ENCODE measurements at places on chromosomes 2 and 18. TPM values are rescaled to one million over a fixed set of nuclear protein-coding genes. Genes with fewer than 3 reads are reported as not detected.

The REG3G gene
- total RNA-seq, result not detected

The COLEC12 gene
- total RNA-seq, result 0.05 TPM

The SNED1 gene
- total RNA-seq, result 44.7 TPM

The HOXD11 gene
- not detected for total RNA-seq
